ENCODE measurements at places on chromosomes 11 and 22. TPM values are rescaled to one million over a fixed set of nuclear protein-coding genes. Genes with fewer than 3 reads are reported as not detected.

GRCh38 chr11:41917900-41918299 is 458.4 kb upstream of the LRRC4C start:
- H3K36me3 ChIP-seq, result no peaks in the 10 kb centered on the region
- no peak overlapping the region for H3K4me3 ChIP-seq
- no peak overlapping the region for H3K27ac ChIP-seq
- H3K27me3 ChIP-seq, result no peaks in the 10 kb centered on the region

DNA sequence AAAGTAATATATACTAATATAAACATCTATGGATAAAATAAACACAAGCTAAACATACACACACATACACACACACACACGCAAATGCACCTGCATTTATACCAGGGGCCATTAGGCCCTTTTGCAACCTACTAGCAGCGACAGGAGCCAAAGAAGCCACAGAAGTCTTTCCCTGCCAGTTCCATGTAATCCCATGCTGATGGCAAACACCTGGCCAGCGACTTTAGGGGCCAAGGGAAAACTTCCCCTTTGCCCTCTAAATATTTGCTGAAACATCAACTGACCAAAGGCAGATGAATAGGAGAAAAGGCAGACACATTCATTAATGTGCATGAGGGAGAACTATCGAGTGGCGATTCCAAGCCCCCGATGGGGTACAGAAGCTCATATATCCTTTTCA is 14.8 kb upstream of the P2RY2 start:
- peaks cover 19% of the 10 kb centered on the region for H3K27me3 ChIP-seq
- no peak for DNase-seq
- H3K27ac ChIP-seq, result no peak overlapping the region
- no peaks in the 10 kb centered on the region for H3K36me3 ChIP-seq
- no peaks in the 10 kb centered on the region for H3K4me1 ChIP-seq

Gene KRTAP5-8
- total RNA-seq, result not detected

Gene OR52I2
- not detected for total RNA-seq

Gene LRRC75B
- 10.3 TPM for total RNA-seq

Gene APOA4
- total RNA-seq, result not detected

Gene GAB4
- not detected for total RNA-seq
